ENCODE measurements at places on chromosomes 16 and 17. TPM values are rescaled to one million over a fixed set of nuclear protein-coding genes. Genes with fewer than 3 reads are reported as not detected.

Gene TBC1D3K
- not detected for total RNA-seq

Gene SLC7A5
- 9.4 TPM for total RNA-seq

Gene IRX6
- total RNA-seq, result 2.3 TPM

Gene HOXB3
- total RNA-seq, result 12.6 TPM

Gene GSG1L
- total RNA-seq, result not detected

Gene PRSS8
- 0.51 TPM for total RNA-seq

DNA sequence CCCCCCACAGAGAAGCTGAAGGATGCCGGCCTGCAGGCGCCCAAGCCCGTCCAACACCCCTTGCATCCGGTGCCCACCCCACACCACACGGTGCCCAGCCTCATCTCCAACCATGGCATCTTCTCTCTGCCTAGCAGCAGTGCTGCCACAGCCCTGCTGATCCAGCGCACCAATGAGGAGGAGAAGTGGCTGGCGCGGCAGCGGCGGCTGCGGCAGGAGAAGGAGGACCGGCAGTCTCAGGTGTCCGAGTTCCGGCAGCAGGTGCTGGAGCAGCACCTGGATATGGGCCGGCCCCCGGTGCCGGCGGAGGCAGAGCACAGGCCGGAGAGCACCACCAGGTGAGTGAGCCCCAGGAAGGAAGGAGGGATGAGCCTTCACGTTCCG, 31.5 kb downstream of the GINS2 start:
- DNase-seq, result no peak

DNA sequence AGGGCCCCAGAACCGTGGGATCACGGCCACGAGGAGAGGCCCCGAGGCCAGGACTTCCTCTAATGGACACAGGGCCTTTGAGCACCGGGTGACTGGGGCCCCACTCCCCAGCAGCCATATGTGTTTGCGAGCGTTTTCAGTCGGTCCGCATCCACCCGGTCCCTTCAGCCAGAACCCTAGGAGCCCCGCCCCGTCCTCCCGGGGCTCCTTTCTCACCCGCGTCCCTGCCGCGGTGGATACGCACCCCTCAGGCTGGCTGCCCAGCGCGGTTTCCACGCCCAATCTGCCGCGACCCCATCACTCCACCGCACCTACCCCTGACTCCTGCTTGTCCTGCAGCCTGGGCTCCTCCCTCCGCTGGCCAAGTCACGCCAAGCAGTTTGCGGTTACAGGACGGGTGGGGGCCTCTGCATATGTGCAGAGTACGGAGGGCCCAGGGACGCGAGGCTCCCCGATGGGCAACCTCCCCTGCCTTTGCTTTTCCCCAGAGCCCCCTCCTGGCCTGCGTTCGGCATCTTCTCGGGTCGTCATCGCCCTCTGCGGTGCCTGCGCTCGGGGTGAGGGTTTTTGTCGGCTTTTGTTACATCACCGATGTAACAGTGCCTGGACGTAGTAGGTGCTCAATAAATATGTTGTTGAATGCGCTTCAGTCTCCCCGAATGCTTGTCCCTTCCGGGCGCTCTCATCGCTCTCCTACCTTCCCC, 1.0 kb upstream of the TTYH2 start:
- no peak for DNase-seq

- no peak for DNase-seq
Observed at GRCh38 chr17:2170023-2170422, 115.1 kb downstream of the HIC1 start.

DNA sequence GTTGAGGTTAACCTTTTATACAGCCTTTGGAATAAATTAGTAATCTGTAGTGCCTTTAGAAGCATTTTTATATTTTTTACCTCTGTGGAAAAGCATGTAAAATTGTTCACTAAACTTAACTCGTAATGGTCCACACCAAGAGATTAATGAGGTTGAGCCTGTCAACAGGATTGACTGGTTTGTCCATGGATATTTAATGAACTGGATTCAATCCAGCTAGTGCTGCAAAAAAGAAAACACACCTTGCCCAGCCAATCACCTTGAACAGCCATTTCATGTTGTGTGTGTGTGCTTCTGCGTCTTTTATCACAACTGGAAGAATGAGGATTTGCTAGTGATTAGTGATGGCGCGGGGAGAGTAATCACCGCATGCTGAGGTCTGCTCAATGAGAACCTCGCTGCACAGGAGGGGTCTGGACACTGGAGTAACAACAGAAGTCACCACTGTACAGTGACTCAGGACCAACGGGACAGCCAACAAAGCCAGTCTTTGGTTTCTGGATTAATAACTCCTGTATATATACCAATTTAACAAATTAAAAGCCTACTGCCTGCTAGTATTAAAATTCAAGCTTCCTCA, 33.7 kb downstream of the LITAFD start:
- no peak for DNase-seq

DNA sequence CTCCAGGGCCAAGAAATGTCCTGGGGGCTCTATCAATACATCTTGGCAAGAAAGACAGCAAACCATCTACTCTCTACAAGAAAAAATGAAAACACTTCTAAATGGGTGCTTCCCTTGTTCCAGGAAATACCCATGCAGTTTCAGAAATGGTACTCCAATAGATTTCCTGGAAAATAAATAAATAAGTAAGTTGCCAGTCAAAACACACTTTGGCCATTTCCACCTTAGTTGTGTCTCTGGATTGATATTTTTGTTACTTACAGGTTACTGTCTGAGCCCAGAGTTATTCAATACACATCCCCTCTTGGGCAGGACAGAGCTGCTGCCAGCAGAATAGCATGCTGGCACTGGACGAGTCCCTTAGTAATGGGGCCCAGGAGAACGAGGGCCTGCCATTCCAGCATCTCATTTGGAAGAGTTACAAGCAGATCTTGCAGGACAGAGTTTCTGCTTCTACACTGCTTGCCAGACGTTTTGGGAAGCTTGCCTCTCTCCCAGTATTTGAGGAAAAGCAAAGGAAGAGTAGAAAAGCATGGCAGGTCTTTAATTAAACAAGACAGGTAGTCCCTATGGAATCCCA, 100.5 kb downstream of the SMG6 start:
- DNase-seq, result no peak

DNA sequence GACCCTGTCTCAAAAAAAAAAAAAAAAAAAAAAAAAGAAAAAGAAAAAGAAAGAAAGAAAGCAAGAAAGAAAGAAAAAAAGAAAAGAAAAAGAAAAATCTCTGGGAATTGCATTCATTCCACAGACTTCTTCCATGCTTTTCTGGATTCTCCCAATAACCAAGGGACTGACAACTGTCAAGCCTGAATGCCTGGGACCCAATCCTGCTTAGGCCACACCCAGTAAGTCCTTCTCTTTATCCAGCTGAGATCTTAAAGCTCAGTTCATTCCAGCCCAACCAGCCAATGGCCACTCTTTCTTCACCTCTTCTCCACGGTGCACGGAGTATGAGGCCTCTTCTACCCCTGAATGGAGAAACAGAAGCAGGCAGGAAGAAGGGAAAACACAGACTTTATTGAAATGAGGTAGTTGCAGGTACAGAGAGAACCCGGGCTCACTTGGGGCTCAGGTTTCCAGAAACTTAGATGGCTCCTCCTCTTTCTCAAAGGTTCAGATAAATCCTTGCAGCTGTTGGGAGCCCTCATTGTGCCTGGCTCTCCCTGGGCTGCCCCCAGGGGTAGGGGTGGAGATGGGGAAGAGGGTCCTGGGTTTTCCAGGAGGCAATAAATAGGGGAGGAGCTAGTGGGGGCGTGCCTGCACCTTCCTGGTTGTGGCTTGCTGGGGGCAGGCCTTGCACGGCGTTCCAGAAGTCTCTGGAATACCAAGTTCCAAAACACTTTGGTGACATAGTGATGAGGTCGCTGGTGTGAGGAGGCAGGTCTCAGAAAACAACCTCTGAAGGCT, 2.5 kb downstream of the HOXB1 start:
- DNase-seq, result no peak

DNA sequence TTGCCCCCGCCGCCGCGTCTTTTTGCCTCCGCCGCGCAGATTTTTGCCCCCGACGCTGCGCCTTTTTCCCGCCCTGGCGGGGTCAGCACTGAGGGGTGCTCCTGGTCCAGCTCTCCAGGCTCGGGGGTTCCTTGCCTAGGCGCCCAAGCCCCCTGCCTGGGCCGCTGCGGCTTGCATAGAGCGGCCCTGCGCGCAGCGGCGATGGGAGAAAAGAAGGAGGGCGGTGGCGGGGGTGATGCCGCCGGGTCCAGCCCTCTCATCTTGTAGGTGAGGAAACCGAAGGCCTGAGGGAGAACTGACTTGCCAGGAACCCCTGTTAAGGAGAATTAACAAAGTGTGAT, 330.8 kb upstream of the WSB1 start:
- no peak for DNase-seq

DNA sequence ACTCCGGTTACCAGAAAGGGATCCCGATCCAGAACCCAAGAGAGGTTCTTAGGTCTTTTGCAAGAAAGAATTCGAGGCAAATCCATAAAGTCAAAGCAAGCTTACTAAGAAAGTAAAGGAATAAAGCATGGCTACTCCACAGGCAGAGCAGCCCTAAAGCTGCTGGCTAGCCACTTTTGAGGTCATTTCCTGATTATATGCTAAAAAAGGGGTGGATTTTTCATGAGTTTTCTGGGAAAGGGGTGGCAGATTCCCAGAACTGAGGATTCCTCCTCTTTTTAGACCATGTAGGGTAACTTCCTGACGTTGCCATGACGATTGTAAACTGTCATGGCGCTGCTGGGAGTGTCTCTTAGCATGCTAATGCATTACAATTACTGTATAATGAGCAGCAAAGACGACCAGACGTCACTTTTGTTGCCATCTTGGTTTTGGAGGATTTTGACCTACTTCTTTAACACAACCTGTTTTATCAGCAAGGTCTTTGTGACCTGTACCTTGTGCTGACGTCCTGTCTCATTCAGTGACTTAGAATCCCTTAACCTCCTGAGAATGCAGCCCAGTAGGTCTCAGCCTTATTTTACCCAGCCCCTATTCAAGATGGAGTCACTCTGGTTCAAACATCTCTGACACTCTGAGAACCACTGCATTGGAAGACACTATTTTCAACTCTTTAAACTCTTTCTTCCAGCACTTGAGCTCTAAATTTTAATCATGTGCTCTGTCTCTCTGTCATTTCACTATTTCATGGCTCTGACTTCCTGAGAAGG, 203.6 kb upstream of the CACNG3 start:
- DNase-seq, result peak; percentile 4

- no peak for DNase-seq
Observed at GRCh38 chr17:73309727-73310596, 1.8 kb downstream of the CDC42EP4 start.

DNA sequence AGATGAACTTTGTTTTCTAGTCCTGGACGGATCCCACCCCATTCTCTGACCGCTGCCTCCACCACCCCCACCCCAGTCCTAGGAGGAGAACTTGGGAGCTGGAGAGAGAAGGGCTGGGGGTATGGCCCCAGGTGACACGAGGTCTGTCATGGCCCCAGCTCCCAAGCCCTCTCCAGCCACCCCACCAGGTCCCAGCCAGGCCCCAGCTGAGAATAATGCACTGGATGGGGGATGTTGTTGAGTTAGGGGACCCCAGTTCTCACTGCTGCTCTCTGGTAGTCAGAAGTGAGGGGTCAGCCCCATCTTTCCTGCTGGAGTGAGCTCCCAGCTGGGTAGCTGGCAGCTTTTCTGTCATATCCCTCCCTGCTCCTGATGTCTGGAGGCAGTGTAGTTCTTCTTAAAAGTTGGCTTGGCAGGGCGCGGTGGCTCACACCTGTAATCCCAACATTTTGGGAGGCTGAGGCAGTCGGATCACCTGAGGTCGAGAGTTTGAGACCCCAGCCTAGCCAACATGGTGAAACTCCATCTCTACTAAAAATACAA, 4.6 kb upstream of the COL1A1 start:
- DNase-seq, result peak; percentile 64

- no peak for DNase-seq
Observed at GRCh38 chr16:536746-537145, 9.2 kb downstream of the CAPN15 start.

GRCh38 chr16:75256059-75256571, 4.7 kb upstream of the BCAR1 start:
- no peak for DNase-seq

DNA sequence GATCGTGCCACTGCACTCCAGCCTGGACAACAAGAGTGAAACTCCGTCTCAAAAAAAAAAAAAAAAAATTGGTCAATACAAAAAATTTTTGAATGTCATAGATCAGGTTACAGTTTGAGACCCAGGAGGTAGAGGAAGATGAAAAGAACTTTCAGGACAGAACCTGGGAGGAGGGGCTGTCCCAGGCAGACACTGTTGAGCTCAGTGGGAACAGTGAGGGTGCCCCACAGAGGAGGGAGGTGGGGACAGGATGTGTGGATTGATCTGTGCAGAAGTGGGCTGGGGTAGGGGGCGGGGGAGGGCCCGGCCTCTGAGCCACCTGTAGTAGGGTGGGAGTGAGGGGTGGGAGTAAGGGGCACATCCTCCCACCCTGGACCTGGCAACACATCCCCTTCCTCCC, 58.3 kb downstream of the PRMT7 start:
- DNase-seq, result no peak

DNA sequence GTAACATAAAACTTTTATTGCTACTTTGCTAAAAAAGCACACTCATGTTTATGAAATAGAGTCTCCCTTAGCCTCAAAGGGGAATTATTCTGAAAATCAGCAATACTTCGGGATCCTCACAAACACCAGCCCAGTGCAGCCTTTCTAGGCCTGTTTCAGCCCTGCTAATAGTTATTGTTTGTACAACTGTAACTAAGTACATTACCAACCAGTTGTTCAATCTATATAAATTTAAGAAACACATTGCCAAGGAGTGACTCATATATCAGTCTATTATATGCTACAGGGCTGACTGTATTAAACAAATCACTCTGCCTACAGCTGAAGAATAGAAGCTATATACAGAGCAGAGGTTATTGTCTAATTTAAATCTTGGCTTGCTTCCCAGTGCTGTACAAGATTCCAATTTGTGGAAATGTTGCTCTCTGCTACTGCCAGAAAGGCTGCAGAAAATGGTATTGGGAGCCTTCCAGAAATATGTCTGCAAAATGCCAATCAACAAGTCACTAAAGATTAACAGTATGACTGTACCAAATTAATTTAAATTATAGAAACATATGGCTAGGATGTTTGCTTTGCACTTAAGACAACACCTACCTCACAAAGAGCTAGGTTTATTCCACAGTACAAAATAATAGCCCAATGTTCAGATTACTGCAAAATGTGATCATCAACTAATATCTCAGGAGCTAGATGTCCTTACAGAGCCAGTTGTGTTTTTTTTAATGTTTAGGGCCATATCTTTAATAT, 49.7 kb downstream of the TOX3 start:
- no peak for DNase-seq

All from mesenteric fat pad (tissue), 1 donor.